ENCODE measurements at places on chromosomes 5 and 9.
A peak's percentile ranks its signal among the peaks of the same experiment; 100 is the strongest.

DNA sequence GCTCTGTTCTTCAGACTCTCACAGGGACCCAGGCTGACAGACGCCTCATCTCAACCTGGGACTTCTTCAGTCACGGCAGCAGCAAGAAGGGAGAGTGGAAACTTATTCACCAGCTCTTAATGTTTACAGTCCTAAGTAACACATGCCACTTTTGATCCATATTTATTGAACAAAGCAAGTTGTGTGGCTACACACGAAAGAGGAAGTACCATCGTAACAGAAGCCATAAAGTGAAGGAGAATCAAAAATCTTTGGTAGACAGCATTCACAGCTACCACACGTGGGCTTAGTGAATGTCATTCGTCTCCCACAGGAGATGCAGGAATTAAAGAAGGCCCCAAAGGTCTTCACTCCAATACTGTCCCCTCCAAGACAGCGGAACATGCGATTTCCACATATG is 582.6 kb downstream of the CETN3 start:
- no peak for DNase-seq

GRCh38 chr9:74322661-74323314 is 174.3 kb upstream of the RORB start:
- no peak for DNase-seq

GRCh38 chr9:37968228-37968701 is 64.3 kb upstream of the SLC25A51 start:
- DNase-seq = no peak

DNA sequence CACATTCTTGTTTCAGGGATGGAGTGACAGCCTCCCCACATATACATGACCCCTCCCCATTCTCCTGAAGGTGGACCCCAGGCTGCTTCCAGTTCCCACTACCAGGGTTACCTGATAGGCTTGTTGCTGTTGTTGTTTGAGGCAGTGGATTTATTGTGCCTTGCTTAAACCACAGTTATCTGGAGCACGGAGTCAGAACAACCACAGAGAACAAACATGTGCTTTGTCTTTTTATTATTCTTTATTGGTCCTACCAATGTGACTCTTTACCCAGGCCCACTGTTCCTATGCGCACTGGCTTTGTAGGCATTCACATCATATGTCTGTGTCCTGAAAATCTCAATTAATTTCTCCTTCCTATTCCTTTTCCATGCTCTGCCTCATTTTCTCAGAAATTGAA is 41.2 kb upstream of the IPPK start:
- DNase-seq = no peak

GRCh38 chr9:79801459-79801858 is 229.7 kb downstream of the TLE4 start:
- no peak for DNase-seq

- DNase-seq = no peak
These were observed 44.3 kb downstream of the CAMK2A start for GRCh38 chr5:150245111-150245789.

- no peak for DNase-seq
These were observed 6.1 kb upstream of the ZFAND5 start for GRCh38 chr9:72371151-72371550.

DNA sequence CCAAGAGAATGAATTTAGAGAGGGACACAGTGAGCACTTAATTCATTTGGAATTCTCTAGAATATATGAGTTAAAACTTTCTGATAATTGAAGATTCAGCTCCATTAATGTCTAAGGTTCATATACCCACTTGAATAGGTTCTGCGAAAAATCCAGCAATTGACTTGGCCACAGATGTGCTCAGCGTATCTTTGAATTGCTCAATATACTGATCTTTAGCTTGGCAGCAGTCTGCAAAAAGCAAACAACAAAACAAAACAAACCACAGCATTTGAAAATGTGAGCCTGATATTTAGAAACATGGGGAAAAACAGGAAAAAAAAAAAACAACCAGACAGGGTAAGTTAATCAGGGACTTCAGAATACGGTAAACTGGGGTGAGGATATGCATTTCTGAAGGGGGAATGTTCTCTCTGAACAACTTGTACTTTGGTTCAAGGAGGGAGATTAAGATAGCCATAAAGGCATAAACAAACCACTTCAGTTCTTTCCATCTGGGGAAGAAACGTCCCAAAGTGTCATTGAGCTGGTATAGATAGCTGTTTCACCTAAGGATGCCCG is 21.4 kb downstream of the AGXT2 start:
- no peak for DNase-seq

DNA sequence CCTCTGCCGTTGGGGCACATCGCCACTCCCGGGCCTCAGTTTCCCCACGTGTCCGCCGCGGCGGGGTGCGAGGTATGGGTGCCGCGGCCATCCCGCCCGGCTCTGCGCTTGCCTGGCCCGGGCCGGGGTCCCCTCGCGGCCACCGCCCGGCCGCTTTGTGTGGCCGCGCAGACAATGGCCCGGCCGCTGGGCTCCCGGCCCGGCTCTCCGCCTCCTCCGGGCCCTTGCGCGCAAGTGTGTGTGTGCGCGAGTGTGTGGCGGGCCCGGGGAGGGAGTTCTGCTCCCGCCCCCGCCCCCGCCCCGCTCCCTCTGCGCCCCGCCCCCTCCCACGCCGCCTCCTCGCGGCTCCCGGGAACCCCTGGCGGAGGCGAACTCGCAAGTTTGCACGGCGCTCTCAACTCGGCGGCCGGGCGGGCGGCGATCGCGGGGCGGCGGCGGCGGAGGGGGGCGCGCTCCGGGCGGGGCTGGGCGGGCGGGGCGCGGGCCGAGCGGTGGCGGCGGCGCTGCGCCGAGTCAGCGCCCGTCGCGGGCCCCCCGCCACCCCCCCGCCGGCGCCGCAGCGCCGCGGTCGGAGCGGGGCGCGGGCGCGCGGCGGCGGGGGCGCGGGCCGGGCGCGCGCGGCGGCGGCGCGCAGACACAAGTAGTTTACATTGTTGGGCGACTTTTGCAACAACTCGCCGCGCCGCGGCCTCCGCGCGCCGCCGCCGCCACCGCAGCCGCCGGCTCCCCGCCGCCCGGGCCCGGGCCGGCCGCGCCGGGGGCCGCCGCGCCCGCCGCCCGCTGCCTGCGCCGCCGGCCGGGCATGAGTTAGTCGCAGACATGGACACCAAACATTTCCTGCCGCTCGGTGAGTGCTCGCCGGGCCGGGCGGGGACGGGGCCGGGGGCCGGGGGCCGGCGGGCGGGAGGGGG is at the start of gene RXRA:
Gene RXRA, plus strand, starts transcription at position 643 of the 911 bp plus-strand sequence. Its CDS starts 177 bp downstream, at position 820.
- DNase-seq = peak; percentile 12

- DNase-seq = no peak
These were observed 98.1 kb downstream of the RAPGEF6 start for GRCh38 chr5:131536850-131537448.

GRCh38 chr5:93622240-93622885 is 39.3 kb downstream of the NR2F1 start:
- no peak for DNase-seq

- DNase-seq = no peak
These were observed 102.6 kb downstream of the WNK2 start for GRCh38 chr9:93286252-93287188.

DNA sequence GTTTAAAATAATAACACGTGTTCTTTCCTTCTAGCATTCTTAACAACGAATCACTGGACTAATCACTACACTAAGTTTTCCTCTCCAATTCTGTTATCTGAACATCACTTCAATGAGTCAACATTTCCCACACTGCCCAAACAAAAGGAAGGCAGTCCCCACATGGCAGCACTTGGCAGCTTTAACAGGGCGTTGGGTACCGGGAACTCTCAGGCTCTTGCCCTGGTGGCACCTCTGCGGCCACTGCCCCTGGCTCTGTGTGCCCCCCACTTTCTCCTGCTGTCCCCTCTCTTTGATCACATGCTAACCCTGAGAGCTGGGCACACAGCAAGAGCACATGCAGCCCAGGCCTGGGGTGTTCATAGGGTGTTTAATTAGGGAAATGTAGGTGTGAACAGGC is 15.7 kb downstream of the SLC6A3 start:
- DNase-seq = no peak

DNA sequence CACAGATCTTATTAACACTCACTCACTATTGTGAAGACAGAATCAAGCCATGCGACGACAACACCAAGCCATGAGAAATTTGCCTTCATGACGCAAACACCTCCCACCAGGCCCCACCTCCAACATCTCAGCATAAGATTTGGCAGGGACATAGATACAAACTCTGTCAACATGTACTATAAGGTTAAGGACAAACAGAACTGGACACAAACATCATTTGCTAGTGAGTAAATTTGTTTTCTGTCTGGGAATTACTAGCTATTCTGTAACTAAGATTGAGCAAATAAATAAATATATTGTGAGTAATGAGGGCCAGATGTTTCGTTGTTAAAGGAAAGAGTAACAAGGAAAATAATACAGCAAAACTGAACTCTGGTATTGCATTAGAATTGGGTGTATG is 15.7 kb upstream of the KCNN2 start:
- DNase-seq = no peak

Data from GOT3 (cell line).